T-helper 2 cell treated with Interferon-gamma antibody and Interleukin-4, amounts not matched to agents 5 μg/mL and 100 μg/mL, for 36 hours (primary cell): ENCODE measurements at places on chromosomes 11 and 22.
A peak's percentile ranks its signal among the peaks of the same experiment; 100 is the strongest.

- peak; percentile 41 for DNase-seq
These were observed at the start of gene BCO2 for GRCh38 chr11:112174789-112175598. BCO2 (plus strand) TSS chr11:112175512; CDS start chr11:112175602, 90 bp downstream.

- no peak for DNase-seq
These were observed 326.2 kb upstream of the PDGFD start for GRCh38 chr11:104490182-104490581.

DNA sequence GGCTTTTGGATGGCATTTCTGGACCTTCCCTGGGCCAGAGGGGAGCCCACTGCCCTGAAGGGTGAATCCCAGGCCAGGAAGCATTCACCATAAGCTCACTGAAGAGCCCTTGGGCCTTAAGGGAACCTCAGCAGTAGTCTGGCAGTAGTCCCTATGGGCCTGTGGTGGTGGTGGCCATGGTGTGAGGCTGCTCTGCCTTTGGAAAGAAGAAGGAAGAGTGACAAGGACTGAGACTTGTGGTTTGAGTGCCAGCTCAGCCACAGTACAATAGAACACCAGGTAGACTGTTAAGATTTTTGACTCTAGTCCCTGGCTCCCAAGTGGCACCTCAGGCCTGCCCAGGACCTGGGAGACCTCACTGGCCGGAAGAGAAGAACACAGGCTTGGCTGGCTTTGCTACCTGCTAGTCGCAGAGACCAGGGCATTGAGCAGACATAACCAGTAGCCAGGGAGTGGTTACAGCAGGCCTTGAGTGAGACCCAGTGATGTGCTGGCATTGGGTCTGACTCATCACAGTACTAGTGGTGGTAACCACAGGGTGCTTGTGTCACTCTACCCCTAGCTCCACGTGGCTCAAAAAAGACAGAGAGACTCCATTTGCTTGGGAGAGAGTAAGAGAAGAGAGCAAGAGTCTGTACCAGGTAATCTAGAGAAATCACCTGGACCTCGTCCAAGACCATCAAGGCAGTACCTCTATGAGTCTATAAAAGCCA lies 259.8 kb upstream of the BLID start:
- no peak for DNase-seq

DNA sequence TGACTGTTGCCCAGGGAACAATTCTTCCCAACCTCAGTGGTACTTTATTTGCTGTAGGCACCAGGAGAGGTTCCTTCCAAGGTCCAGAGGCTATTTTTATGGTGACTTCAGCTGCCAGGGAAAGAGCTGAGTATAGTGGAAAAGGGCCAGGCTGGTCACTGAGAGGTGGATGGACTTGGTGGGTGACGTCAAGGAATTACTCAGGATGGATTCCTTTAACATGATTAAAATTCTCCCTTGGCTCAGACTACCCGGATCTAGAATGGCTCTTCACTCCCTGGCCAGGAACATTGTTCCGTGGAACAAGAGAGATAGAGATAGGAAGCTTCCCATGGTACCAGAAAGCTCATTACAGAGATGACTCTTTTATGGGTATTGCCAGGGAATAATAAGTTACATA lies 8.7 kb upstream of the CALCA start:
- no peak for DNase-seq

DNA sequence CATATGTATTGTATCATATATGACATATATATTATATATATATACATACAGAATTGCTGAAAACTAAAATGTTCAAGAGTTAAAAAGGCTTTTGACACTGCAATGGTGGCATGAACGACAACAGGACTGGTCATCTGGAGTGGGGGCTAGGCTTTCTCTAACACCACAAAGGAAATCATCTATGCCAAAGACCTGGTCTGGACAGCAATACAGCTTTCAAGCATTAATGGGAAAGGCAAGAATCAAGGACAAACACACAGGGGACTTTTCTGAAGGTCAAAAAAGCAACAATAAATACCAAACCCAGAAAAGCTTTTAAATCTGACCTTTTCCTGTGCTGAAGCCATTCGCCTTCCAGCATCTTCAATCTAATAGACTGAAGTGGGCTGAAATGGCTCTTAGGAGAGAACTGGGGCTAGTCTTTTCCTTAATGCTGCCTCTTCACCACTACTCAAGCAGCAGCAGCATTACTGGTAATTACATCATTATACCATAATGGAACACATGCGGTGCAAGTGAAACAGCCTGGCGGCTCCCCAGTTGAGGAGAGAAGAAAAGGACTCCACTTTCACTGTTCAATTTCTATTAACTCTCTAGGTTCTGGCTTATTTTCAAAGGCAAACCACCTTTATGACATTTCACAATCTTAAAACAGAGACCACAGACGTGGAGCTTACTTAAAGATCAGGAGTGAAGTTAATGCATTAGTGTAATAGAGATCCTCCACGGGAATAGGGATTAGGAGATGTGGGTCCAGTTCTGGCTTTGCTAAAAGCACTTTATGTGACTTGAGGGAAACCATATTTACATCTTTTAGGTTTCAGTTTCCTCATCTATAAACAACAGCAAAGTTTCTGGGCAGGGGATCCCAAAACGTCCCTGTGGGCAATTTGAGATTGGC lies 63.0 kb downstream of the GAB2 start:
- DNase-seq: no peak

GRCh38 chr11:64891880-64892279 lies 13.5 kb upstream of the EHD1 start:
- DNase-seq: no peak

GRCh38 chr22:17896586-17896985 lies 122.3 kb upstream of the BID start:
- no peak for DNase-seq

- no peak for DNase-seq
These were observed 32.5 kb downstream of the PLEKHA7 start for GRCh38 chr11:16981651-16982194.

DNA sequence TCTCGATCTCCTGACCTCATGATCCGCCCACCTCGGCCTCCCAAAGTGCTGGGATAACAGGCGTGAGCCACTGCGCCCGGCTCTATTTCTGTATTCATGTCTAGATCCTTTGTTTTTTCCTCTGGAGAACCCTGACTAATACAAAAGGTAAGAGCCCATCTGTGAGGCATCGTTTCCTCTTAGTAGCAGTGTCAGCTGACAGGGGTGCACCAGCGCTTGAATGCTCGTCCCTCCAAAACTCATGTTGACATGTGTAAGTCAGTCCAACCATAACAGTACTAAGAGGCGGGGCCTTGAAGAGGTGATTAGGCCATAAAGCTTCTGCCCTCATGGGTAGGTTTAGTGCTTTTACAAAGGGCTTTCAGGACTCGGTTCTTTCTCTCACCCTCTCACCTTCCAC lies 470.1 kb upstream of the B3GAT1 start:
- no peak for DNase-seq

GRCh38 chr22:36966851-36967540 lies 52.3 kb downstream of the TST start:
- DNase-seq: no peak

- DNase-seq: no peak
These were observed 174.7 kb downstream of the RRAS2 start for GRCh38 chr11:14184028-14184940.

DNA sequence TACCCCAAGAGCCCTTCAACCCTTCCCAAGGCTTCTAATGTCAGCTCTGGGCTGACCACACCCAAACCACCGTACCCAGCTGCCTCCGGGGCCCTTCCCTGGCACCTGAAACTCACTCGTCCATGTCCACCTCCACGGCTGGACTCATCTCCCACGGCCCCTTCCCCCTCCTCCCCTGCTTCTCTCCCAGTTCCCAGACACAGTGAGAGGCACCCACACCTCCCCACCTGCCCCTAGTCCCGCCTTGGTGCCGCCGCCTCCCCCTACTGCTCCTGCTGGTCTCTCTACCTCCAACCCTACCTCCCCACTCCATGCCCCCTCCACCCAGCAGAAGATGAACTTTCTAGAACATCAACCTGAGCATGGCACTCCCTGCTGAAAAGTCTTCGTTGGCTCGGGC lies 39.5 kb downstream of the ELFN2 start:
- DNase-seq: no peak

GRCh38 chr11:38131535-38131934 lies 1533.5 kb upstream of the RAG2 start:
- no peak for DNase-seq

- no peak for DNase-seq
These were observed 46.1 kb downstream of the NELL1 start for GRCh38 chr11:20715464-20715863.

- DNase-seq: no peak
These were observed 492.6 kb downstream of the MIAT start for GRCh38 chr22:27149921-27150543.
